ENCODE measurements at places on chromosomes 13 and 19. TPM values are rescaled to one million over a fixed set of nuclear protein-coding genes. Genes with fewer than 3 reads are reported as not detected.

Gene ZNF98
- total RNA-seq = not detected

Gene OR7D2
- not detected for total RNA-seq

DNA sequence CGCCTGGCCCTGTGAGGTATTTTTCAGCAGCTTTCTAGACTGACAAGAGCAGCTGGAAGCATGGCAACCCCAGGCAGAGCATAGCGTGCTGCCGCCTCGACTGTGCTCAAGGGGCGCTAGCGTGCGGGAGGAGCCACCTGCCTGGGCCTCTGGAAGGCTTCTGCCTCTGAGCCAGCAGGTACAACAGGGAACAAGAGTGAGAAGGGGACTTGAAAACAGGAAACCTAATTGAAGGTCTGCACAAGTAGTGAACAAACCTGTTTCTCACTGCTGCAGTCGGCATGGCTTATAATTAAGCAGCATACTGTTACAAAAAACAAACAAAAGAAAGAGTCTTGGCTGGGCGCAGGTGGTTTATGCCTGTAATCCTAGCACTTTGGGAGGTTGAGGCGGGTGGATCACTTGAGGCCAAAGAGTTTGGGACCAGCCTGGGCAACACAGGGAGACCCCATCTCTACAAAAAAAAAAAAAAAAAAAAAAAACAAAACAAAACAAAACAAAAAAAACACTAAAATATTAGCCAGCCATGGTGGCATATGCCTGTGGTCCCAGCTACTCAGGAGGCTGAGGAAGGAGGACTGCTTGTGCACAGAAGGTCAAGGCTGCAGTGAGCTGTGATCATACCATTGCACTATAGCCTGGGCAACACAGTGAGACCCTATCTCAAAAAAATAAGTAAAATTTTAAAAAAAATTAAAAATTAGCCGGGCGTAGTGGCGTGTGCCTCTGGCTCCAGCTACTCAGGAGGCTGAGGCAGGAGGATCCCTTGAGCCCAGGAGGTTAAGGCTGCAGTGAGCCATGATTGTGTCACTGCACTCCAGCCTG lies 12.6 kb upstream of the GARRE1 start:
- DNase-seq = no peak
- H3K27ac ChIP-seq = no peak overlapping the region
- no peaks in the 10 kb centered on the region for H3K4me1 ChIP-seq
- H3K4me3 ChIP-seq = no peak overlapping the region
- peaks cover 13% of the 10 kb centered on the region for H3K36me3 ChIP-seq

DNA sequence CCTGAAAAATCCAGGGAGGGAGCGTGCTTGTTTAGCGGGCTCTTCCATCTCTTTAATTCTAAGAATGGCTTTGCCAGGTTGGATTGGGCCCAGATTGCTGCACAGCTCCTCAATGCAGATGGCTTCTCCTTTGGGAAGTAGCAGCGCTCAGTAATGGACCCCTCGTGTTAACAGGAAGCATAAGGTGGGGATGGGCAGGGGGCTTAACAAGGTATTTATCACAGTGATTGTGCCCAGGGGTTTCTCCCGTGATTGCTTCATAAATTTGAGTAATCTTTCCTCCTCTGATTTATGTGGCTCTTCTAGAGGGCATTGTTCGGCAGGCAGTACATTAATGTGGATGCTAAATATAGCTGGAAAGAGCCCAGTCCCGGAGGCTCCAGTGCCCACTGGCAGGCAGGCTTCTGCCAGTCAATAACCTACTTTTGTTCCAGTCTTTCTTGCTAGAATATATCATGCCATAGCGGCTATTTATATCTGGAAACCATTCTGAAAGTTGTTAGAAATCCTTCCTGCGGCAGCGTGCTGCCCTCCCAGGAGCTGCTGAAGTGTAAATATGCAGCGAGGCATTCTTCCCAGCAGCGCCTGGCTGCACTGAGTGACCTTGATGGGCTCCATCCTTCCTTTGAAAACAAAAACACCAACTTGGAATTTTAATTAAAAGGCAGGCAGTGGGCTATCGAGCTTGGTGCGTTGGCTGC lies 65.0 kb downstream of the FGF9 start:
- no peaks in the 10 kb centered on the region for H3K27me3 ChIP-seq
- DNase-seq = no peak
- no peaks in the 10 kb centered on the region for H3K4me1 ChIP-seq
- no peak overlapping the region for H3K4me3 ChIP-seq

DNA sequence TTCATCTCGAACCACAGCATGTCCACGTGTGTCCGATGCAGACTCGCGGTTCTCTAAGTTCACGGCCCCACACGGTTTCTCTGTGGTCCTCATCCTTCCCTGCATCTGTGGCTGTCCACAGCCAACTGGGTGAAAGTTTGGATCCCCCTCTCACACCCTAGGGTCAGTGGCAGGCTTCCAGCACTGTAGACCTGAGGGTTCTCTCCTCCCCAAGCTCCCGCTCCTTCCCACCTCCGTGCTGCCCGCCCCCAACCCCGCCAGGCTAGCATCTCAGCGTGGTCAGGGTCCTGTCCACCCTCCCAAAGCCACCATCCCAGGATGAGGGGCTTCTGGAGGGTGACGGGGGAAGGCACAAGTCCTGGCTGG lies 3.0 kb downstream of the ANGPTL4 start:
- H3K27me3 ChIP-seq = no peaks in the 10 kb centered on the region
- H3K27ac ChIP-seq = no peak overlapping the region
- peak overlapping the region; percentile 39 for H3K4me3 ChIP-seq
- peaks cover 6% of the 10 kb centered on the region for H3K36me3 ChIP-seq
- peaks cover 28% of the 10 kb centered on the region for H3K4me1 ChIP-seq

DNA sequence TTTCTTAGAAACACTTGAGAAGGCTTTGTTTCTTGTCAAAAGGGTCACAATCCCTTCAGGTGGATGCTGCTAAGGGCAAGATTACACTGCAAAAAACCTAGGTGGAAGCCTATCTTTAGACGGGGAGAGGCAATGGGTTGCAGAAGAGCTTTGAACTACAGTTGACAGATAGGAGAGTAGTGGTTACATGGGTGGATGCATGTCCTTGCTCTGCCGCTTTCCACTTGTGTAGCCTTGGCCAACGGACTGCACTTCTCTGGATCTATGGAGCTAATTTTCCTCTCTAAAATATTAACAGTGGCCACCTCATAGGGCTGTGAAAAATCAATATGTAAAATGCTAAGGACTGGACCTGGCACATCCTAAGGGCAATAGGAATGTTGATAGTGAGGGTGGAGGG lies 980 bp downstream of the BCKDHA start:
- H3K36me3 ChIP-seq = peaks cover 22% of the 10 kb centered on the region
- H3K4me3 ChIP-seq = peak overlapping the region; percentile 99
- no peaks in the 10 kb centered on the region for H3K27me3 ChIP-seq
- no peak for DNase-seq

GRCh38 chr13:71864094-71864985 lies 2.7 kb downstream of the DACH1 start:
- H3K27ac ChIP-seq = no peak overlapping the region
- H3K4me3 ChIP-seq = no peak overlapping the region
- H3K27me3 ChIP-seq = peaks cover 88% of the 10 kb centered on the region
- H3K4me1 ChIP-seq = peaks cover 10% of the 10 kb centered on the region

Measured in MCF 10A (cell line).